ENCODE measurements at places on chromosomes 2 and 18.

DNA sequence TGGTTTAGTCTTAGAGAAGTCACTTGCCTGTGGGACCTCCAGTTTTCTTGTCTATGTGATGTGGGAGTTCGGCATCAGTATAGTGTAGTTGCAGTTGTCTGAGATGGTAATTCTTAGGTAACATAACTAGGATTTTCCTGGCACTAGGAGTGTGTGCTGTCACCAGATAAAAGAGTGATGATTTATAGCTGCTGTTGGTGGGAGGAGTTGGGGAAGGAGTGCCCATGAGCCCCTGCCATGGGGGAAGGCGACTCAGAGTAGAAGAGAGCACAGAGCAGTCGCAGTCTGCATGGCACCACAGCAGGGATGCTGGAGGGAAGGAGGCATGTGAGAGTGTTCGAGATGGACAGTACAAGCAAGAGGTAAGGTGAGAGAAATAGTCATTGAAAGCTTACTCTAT, 38.7 kb downstream of the ATP9B start:
- H3K27me3 ChIP-seq, result no peaks in the 10 kb centered on the region
- DNase-seq, result no peak
- peaks cover 11% of the 10 kb centered on the region for H3K4me1 ChIP-seq

- DNase-seq, result no peak
- peaks cover 10% of the 10 kb centered on the region for H3K4me1 ChIP-seq
- no peaks in the 10 kb centered on the region for H3K36me3 ChIP-seq
- no peak overlapping the region for H3K27ac ChIP-seq
- no peak overlapping the region for H3K4me3 ChIP-seq
These were observed 44.2 kb upstream of the DYNC2LI1 start for GRCh38 chr2:43729491-43730174.

DNA sequence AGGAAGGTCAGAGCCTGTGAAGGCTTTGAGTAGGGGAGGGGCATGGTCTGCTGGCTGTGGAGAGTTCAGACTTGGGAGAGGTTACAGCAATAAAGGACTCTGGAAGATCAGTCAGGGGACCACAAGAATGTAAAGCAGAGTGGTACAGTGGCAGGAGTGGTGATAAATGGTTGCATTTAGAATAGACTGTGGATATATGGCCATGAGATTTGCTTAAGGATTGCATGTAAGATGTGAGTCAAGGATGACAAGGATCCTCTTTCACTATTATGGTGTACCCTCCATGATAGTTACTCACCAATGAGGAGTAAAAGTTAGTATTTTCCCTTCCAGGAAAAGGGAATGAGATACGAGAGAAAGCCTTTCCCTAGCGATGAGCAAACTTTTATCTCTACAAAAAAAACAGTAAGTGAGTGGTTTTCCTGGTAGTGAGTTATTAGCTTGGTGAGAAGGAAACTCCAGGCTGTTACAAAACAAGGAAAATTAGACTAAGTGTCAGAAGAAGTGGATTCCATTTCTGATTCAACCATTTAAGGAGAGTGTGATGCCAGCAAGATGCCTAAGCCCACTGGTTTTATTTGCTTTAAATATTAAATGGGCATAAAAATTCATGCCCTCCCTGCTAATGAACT, 818.0 kb upstream of the ACVR2A start:
- DNase-seq, result no peak
- peaks cover 4% of the 10 kb centered on the region for H3K36me3 ChIP-seq
- no peak overlapping the region for H3K27ac ChIP-seq

GRCh38 chr2:27991146-27991545, 100.6 kb downstream of the BABAM2 start:
- no peaks in the 10 kb centered on the region for H3K27me3 ChIP-seq
- H3K36me3 ChIP-seq, result peaks cover 17% of the 10 kb centered on the region
- H3K4me1 ChIP-seq, result peaks cover 6% of the 10 kb centered on the region
- DNase-seq, result no peak
- no peak overlapping the region for H3K4me3 ChIP-seq
